ENCODE measurements at places on chromosomes 12 and 14.

- DNase-seq, result no peak
Observed at GRCh38 chr12:14769466-14769968, 33.8 kb downstream of the WBP11 start.

GRCh38 chr12:97148941-97149559 is 242.0 kb downstream of the NEDD1 start:
- DNase-seq, result peak; percentile 3

DNA sequence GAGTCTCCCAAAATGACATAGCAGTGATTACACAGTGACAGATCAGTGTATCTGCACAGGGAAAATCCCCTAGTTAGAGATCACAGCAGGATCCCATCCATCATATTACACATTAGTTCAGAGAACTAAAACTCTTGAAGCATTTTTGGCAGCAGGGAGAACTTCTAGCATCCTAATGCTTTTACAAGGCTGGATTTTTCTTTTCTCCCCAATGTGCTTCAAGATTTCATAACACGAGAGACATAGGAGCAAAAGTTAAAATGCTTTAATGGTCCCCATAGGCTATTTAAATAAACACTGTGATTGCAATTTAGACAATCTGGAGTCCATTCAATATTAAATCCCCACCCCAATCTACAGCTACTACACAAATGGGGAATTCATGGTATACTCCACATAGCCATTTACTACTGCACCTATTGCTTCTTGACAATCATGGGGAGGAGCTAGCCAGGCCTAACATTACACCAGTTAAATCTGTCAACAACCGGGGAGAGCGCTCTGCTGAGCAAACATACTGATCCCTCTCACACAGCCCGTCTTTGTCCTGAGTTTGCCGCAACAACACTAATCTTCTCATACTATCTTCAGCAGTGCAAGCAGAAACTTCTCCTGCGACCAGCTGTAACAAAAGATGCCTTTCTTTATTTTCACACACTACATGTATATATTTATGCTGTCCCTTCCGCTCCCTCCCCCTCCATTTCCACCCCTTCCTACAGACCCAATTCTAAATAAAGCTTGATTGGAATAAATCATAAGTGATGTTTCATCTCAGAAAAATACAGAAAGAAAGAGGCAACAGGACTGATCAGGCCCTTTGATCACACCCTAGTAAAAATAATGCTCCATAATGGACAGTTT is 120.3 kb upstream of the SOX5 start:
- no peak for DNase-seq

DNA sequence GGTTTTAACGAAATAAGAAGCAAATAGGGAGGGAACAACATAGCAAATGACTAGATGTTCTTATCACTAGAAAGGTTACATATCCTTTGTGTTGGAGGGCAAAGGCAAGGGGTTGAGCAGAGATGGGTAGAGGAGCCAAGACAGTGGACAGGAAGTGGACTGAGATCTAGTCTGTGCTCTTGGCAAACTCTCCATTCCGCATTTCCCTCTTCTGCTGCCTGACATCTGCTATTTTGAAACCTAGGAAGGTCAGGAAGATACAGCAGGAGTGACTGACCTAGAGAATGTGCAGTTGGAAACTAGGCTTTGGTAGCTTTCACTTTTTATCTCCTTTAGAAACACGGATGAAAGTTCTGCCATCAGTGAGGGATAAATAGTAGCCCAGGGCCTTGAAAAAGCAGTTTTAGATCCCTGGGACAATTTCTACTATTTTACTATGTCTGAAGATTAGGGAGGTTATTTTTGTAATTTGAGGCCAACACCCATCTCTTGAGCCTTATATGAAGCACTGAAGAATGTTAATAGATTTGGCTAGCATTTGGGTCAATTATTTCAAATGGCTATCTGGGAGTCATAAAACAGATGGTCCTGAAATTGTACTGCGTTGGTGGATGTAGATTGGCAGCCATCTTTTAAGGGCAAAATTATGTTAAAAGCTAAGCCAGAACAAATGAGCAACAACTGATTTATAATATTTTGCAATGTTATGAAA is 410.3 kb downstream of the PCNX1 start:
- DNase-seq, result no peak

GRCh38 chr14:60639674-60640073 is 9.6 kb downstream of the SIX1 start:
- no peak for DNase-seq

All from activated CD8-positive, alpha-beta memory T cell treated with anti-CD3 and anti-CD28 coated beads for 1 hour (primary cell).